ENCODE measurements at places on chromosomes 1 and 21.

DNA sequence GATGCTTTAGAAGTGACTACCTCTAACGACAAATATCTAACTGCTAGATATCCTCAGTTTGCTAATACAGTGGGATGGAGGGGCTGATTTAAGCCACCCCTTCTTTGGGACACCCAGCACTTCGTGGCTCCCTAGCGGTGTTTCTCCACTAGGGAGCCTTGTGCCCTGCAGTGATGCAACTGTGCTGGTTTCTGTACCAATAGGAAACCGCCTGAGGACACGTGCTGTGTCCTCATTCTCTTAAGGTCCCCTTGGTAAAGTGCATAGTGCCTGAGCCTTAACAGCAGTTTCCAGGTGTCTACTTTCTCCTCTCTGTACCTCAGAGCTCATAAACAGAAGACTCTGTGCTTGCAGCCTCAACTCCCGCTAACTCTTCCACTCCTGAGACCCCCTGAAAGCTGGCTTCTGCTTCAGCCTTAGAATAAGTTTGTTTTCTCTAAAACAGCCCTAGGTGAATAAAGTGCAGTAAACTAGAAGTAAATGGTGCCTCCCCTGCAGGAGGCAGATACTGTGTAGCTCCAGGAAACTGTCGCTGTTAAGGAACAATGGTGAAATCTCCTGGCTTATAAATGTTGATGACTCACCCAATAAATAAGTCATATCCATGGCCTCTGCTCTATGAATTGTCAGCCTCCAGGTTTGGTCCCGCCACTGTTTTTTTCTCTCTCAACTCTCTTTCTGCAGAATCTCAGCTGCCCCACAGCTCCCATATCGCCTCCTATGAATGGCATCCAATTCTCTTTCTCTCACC is 130.4 kb downstream of the AK5 start:
- DNase-seq: peak; percentile 57

- DNase-seq: no peak
Measured at GRCh38 chr1:90504509-90504908, 212.6 kb downstream of the BARHL2 start.

DNA sequence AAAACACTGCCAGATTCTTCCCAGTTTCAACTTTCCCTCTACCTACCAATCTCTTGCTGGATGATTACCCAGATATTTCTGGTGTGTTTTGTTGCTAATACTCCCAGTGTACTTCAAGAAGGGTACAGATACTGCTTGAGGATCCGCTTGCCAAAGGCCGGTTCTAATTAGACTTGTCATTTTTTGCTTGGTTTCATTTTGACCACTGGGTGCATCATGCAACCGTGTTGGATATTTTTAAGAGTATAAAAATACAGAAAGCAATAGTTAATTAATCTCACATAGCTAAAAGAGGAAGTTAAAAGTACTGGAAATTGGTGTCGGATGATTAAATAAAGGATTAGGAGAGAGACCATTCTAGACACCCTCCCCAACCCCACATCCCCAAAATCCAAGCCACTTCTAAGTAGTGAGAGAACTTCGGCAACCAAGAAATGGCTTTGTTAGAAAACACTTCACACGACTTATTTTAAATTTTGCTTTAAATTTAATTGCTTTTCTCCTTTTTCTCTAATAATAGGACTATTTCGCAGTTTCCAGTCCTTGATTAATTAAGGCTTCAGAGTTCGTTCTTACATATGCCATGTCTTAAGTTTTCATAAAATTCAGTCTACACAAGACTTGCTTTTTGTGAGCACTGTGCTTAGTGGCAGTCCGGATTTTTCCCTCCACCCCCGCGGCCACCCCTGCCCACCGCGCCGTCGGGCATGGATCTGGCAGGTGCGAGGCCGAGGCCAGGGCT is 2.5 kb upstream of the CDKN2C start:
- no peak for DNase-seq

DNA sequence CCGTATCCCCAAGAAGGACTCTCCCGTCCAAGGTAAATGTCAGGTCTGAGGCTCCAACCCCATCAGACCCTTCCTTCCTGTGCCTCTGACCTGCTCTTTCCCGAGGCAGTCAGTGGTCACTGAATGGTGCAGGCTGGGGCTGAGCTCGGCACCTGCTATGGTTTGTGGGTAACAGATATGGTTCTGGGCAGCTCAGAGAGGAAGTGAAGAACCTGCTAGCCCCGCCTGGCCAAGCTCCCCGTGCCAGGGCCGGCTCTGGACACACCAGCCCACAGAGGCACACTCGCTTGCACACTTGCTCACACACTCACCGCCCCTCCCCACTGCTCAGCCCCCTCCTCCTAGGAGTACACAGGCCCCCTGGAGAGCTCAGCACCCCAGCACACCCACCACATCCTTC is 16.4 kb downstream of the NCMAP start:
- no peak for DNase-seq

- no peak for DNase-seq
Measured at GRCh38 chr1:17909634-17910033, 154.5 kb downstream of the ACTL8 start.

GRCh38 chr1:77218477-77219165 is 609 bp downstream of the PIGK start:
- no peak for DNase-seq
